ENCODE measurements at places on chromosomes 7 and 10.

DNA sequence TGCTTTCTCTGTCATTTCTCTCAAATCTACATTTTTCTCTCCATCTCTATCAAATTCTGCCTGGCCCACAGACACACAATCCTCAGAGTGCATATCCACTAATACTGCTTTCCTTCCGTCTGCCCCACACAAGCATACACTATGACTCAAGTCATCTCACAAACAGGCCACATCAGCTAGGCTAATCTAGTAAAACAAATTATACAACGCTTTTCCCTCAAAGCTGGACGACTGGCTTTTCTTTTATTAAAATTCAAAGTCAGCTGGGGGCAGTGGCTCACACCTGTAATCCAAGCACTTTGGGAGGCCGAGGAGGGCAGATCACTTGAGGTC lies 161.1 kb downstream of the FAM107B start:
- no peak for DNase-seq

GRCh38 chr10:109743574-109743973 lies 179.7 kb downstream of the XPNPEP1 start:
- DNase-seq: no peak

- no peak for DNase-seq
These were observed 25.9 kb upstream of the FAM20C start for GRCh38 chr7:166338-167060.

- DNase-seq: no peak
These were observed 156.5 kb upstream of the ITGB1 start for GRCh38 chr10:33114451-33114952.

GRCh38 chr10:24866604-24867583 lies 85.5 kb downstream of the PRTFDC1 start:
- no peak for DNase-seq

GRCh38 chr7:95199779-95200558 lies 124.4 kb downstream of the PON1 start:
- no peak for DNase-seq

DNA sequence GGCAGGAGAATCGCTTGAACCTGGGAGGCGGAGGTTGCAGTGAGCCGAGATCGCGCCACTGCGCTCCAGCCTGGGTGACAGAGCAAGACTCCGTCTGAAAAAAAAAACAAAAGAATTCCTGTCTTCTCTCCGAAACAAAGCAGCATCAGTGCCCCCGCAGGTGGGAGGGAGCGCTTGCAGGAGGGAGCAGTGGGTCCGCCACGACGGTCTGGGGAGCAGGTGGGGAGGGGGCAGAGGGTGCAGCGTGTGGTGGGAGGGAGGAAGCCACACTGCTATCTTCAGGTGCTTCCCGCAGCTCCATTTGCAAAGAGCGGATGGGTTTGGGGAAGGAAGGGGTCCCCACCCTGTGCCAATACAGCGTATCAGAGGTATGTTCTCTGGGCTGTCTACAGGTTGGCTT lies 31.7 kb downstream of the LIMK1 start:
- DNase-seq: no peak

- no peak for DNase-seq
These were observed 74.3 kb downstream of the CPED1 start for GRCh38 chr7:121062671-121063279.

GRCh38 chr7:7138897-7139296 lies 43.4 kb upstream of the C1GALT1 start:
- no peak for DNase-seq

DNA sequence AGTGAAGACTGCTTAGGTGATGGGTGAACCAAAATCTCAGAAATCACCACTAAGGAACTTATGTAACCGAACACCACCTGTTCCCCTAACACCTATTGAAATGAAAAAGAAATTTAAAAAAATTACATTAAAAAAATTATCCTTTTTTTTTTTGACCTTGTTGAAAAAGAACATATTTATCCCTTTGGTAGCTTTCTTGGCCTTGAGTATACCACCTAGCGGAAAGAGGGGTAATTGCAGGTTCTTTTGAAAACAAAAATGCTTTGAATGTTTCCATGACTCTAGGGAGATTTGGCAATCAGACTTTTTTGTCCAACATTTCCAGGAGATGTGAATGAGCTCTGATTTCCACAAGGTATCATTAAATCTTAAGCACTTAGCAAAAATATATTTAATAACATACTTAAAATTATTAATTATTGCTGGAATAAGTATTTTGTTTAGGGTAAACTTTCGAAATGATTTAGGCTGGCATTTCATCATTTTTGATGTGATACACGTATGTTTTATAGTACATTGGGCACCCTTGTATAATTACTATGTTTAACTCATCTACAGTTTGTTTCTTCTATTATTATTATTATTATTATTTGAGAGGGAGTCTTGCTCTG lies 47.0 kb upstream of the ELMO1 start:
- DNase-seq: no peak

Data from activated T-cell treated with anti-CD3 and anti-CD28 coated beads for 4 hours (primary cell).